A549 (cell line): ENCODE measurements at places on chromosomes 5 and 9.
A peak's percentile ranks its signal among the peaks of the same experiment; 100 is the strongest.

DNA sequence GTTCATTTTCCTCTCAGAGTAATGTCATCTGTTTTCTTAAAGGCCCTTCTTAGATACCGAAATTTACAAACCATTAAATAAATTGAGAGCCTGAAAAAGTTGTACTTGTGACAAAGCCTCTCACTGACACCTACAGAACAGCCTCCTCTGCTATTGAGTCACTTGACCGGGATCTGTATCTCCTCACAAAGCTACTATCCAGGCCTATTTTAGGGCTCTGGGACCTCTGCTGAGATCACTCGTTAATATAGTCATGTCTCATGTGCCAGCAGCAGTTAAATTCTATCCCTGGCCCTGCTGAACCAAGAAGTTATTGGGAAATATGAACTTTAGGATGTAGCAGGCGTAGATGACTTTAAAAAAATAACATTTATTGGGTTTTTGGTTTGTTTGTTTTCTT is 31.1 kb downstream of the FBXO38 start:
- no peak for DNase-seq

- peak; percentile 58 for DNase-seq
Observed at GRCh38 chr5:72314571-72315172, 5.4 kb downstream of the MRPS27 start.

- no peak for DNase-seq
Observed at GRCh38 chr9:18726546-18726945, 252.6 kb downstream of the ADAMTSL1 start.

GRCh38 chr5:180611140-180611850 is 20.0 kb upstream of the SCGB3A1 start:
- peak; percentile 69 for DNase-seq

DNA sequence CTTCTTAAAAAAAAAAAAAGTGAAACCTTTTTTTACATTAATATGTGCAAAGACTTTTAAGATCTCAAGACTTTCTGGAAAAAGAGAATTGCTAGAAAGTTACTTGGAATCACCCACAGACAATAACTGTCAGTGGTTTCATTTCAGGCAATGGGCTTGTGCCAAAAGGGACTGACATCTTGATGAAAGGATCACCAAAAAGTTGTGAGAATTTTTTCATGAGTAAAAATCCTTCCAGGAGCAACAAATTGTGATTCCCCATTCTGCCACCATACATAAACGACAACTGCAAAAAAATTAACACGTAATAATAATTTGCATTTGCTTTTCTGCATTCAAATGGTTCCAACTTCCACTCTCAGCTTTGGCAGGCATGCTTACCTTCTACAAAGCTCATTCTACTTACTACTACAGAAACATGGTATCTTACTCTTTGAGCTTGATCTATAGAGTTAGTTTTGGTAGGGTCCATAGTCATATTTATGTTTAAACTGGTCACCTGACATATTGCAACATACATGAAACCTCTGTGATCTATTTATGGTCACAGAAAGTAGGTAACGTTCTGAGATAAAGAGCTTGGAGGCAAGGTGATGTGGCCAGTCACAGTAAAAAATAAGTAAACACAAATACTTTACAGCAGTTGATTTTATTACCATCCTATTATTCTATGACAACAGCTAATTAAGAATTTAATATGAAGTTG is 3.0 kb downstream of the NREP start:
- DNase-seq = no peak

- DNase-seq = no peak
Observed at GRCh38 chr5:168879331-168879730, 300.2 kb upstream of the PANK3 start.

- no peak for DNase-seq
Observed at GRCh38 chr9:7984203-7984602, 184.6 kb upstream of the DMAC1 start.

GRCh38 chr9:18906656-18907395 is 126.2 kb downstream of the SAXO1 start:
- no peak for DNase-seq

DNA sequence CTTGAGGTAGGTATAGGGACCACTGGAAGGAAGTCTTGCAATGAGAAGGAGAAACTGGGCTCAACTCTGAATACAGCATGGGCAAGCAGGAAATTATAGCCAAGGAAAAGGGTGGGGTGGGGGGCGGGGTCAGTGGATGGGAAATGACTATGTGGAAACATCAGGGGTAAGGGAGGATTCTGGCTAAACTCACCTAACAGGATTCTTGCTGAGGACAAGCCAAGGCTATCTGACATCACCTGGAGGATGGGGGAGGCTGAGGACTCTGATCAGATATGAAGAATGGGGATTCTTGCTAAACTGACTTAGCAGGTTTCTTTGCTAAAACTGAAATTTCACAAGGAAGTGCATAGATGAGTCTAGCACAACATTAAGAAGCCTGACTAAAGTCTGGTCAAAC is 40.8 kb downstream of the CTSL start:
- no peak for DNase-seq

GRCh38 chr5:76204713-76205112 is 121.5 kb downstream of the SV2C start:
- DNase-seq = no peak

- no peak for DNase-seq
Observed at GRCh38 chr9:80789831-80790230, 899.5 kb downstream of the TLE1 start.

GRCh38 chr9:16252616-16253015 is 617.9 kb downstream of the BNC2 start:
- DNase-seq = no peak

GRCh38 chr9:126157423-126157822 is 169.2 kb upstream of the MVB12B start:
- DNase-seq = no peak

DNA sequence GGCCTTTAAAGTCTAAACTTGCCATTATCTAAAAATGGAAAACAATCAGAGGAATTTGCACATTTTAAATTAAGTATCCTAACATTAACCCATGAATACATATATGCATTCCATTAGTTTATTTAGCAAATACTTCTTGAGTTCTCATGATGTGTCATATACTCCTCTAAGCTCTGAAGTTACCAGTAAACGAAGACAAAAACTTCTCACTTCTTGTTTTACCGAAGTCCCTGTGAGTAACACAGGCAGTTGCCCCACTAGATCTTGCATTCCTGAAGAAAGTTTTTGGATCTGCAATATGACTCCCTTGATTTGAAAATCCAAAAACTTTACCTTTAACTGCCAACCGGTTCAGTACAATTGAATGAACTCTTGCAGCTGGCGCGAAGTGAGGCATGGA is 439.0 kb upstream of the MPDZ start:
- DNase-seq = no peak
